ENCODE measurements at places on chromosomes 2 and 18. TPM values are rescaled to one million over a fixed set of nuclear protein-coding genes. Genes with fewer than 3 reads are reported as not detected.

Gene STARD6
- polyA plus RNA-seq, result 0.21 TPM

Gene GREB1
- 0.43 TPM for polyA plus RNA-seq

Gene CPLX4
- 0.05 TPM for polyA plus RNA-seq

Gene GULP1
- polyA plus RNA-seq, result 4.1 TPM

Gene SATB2
- polyA plus RNA-seq, result 0.73 TPM

Gene SGO2
- 4.2 TPM for polyA plus RNA-seq

Gene APCDD1
- polyA plus RNA-seq, result 2.5 TPM

Gene DSC1
- polyA plus RNA-seq, result 0.80 TPM

Gene WNT6
- 0.34 TPM for polyA plus RNA-seq

Gene CCDC74B
- 7.1 TPM for polyA plus RNA-seq

Gene KLHL30
- 0.41 TPM for polyA plus RNA-seq

Gene LIMS2
- polyA plus RNA-seq, result 45.1 TPM

Gene RGPD4
- 0.05 TPM for polyA plus RNA-seq

Gene CCDC85A
- polyA plus RNA-seq, result 0.21 TPM

Gene PIEZO2
- 1.5 TPM for polyA plus RNA-seq

Gene SNORC
- 5.0 TPM for polyA plus RNA-seq

Gene ATP6V1C2
- polyA plus RNA-seq, result 10.6 TPM

Gene WNT10A
- 1.5 TPM for polyA plus RNA-seq

Gene ATP8B1
- polyA plus RNA-seq, result 4.3 TPM

Gene GCG
- polyA plus RNA-seq, result 3.7 TPM

Gene CFC1
- polyA plus RNA-seq, result 2.6 TPM

Gene LINC00305
- polyA plus RNA-seq, result 0.05 TPM

Gene TUBA4B
- polyA plus RNA-seq, result 0.23 TPM

Gene PLGLB1
- 25.4 TPM for polyA plus RNA-seq

Gene CLEC4F
- polyA plus RNA-seq, result 0.25 TPM

Data from thymus (tissue), 14 donors.